ENCODE measurements at places on chromosomes 7 and 10. TPM values are rescaled to one million over a fixed set of nuclear protein-coding genes. Genes with fewer than 3 reads are reported as not detected.
A peak's percentile ranks its signal among the peaks of the same experiment; 100 is the strongest.

The MBLAC1 gene
- 2.4 TPM for total RNA-seq

The GRM3 gene
- not detected for total RNA-seq

The PNLIPRP2 gene
- not detected for total RNA-seq

The HMX2 gene
- total RNA-seq = 0.25 TPM

The PLCE1 gene
- total RNA-seq = 8.7 TPM

The ZSCAN25 gene
- 20.4 TPM for total RNA-seq

The ZFAND2A gene
- total RNA-seq = 21.9 TPM

The ZNF775 gene
- total RNA-seq = 3.7 TPM

The TBC1D12 gene
- total RNA-seq = 13.1 TPM

GRCh38 chr10:94963901-94964300 lies 25.4 kb downstream of the CYP2C9 start:
- no peaks in the 10 kb centered on the region for H3K4me1 ChIP-seq
- no peaks in the 10 kb centered on the region for H3K27me3 ChIP-seq
- DNase-seq = peak; percentile 10

DNA sequence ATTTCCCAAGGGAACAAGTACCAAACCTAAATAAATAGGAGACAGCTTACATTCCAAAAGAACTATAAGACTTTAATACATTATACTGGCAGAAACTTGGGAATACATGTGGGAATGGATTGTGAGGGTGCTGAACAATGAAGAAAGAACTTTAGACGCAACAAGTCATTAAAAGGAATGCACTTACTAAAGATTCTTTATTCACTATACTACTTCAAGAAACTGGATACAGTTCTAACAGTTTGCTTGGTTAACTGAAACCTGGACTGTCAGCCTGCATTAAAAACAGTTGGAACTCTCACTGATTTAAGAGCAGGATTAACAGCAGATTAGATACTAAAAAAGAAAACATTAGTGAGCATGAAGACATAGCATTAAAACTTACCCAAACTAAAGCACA lies 12.0 kb downstream of the CACUL1 start:
- no peaks in the 10 kb centered on the region for H3K27me3 ChIP-seq
- H3K27ac ChIP-seq = no peak overlapping the region
- H3K36me3 ChIP-seq = no peaks in the 10 kb centered on the region
- no peak for DNase-seq

GRCh38 chr10:118258285-118258684 lies 83.8 kb downstream of the FAM204A start:
- H3K4me3 ChIP-seq = no peak overlapping the region
- no peak overlapping the region for H3K27ac ChIP-seq

DNA sequence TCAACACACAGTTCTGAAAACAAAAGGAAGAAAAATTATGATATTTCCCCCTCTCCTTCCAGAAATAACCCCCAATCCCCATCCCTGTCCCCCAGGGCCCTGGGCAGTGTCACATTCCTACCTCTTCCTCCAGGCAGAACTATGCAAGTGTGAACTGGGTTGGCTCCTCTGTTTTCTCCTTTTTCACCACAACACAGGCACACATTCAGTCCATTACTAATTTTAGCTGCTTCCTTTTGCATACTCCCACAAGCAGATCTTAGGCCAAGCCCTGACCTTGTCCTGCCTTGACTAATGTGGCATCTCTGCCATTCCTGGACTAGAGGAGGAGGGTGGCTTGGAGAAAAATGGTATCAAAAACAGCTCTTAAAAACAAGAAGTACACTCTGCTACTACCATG lies 208.1 kb downstream of the HDAC9 start:
- H3K27me3 ChIP-seq = no peaks in the 10 kb centered on the region
- no peak for DNase-seq
- H3K4me3 ChIP-seq = no peak overlapping the region
- H3K4me1 ChIP-seq = no peaks in the 10 kb centered on the region
- no peaks in the 10 kb centered on the region for H3K36me3 ChIP-seq
- H3K27ac ChIP-seq = no peak overlapping the region

GRCh38 chr10:77231375-77231774 lies 406.2 kb downstream of the KCNMA1 start:
- no peak for DNase-seq
- no peak overlapping the region for H3K27ac ChIP-seq
- no peaks in the 10 kb centered on the region for H3K27me3 ChIP-seq
- H3K36me3 ChIP-seq = no peaks in the 10 kb centered on the region

DNA sequence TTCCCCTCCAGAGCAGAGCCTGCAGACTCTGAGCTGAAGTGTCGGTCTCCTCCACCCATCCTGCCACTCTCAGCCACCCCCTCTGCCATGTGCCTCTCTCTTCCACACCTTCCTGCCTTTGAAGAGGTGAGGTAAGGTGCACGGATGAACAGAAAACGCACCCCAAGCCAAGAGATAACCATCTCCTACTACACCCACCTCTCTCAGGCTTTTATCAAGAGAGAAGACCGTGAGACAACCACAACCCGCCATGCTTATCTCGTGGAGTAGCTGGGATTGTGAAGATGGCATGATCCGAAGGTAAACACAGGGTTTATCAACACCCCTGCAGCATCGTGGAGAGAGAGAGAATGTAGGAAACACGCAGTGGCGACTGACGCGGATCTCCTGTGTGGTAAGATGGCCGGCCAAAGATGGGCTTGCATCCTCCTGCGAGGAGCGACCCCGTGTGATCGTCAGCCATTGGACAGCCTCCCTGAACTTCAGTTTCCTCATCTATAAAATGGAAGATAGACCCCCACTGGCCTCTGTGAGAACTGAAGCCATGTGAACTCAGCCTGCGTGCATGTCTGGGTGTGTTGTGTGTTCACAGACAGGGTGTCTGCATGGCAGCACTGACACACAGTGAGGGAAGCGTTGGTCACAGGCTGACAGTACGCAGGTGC lies 219.0 kb downstream of the DIP2C start:
- peaks cover 11% of the 10 kb centered on the region for H3K36me3 ChIP-seq
- no peak overlapping the region for H3K27ac ChIP-seq
- no peak for DNase-seq

GRCh38 chr7:11232462-11232861 lies 258.8 kb downstream of the PHF14 start:
- no peak overlapping the region for H3K27ac ChIP-seq
- H3K27me3 ChIP-seq = no peaks in the 10 kb centered on the region
- no peak for DNase-seq
- H3K4me3 ChIP-seq = no peak overlapping the region
- no peaks in the 10 kb centered on the region for H3K36me3 ChIP-seq

DNA sequence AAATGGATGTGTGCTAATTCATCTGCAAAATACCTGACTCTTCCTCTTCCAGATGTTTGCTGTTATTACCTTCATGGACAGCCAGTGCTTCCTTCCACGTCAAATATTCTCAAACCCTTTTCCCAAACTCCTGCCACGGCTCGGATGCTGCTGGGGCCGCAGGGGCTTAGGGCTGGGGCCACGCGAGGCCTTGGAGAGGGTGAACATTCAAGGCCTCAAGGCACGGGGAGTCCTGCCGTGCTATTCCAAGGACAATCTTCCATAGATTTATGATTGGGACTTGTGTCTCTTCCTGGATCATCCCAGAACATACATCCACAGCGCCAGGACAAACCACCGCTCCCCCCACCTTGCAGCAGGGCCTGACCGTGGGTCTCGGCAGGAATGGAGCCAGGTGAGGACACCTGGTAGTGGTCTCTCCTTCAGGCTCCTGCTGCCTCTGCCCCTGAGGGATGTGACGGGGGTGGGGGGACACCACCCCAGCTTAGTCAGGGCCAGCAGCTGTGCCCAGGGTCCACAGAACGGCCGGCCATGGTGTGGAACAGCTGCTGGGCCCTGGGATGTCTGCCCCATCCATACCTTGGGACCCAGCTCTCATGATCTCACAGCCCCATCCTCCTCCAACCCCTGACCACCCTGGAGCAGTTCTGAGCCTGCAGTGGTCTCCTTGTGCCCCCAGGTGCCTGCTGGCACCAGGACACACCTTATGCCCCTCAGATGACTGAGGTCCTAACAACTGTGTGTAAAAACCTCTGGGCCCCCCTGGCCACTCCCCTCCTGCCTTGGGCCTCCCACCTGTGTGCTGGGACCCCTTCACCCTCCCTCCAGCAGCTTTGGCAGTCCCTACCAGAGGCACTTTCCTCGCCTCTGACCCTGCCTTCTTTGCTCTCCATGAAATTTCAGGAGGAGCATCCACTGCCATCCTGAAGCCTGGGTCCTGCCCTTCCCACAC lies 16.7 kb downstream of the VIPR2 start:
- no peak overlapping the region for H3K4me3 ChIP-seq
- no peaks in the 10 kb centered on the region for H3K36me3 ChIP-seq
- H3K27me3 ChIP-seq = no peaks in the 10 kb centered on the region
- no peak for DNase-seq

GRCh38 chr7:52670608-52671225 lies 364.7 kb upstream of the POM121L12 start:
- no peak for DNase-seq
- H3K36me3 ChIP-seq = no peaks in the 10 kb centered on the region
- H3K27me3 ChIP-seq = no peaks in the 10 kb centered on the region
- H3K27ac ChIP-seq = no peak overlapping the region
- H3K4me1 ChIP-seq = no peaks in the 10 kb centered on the region

- peaks cover 7% of the 10 kb centered on the region for H3K4me1 ChIP-seq
- no peaks in the 10 kb centered on the region for H3K36me3 ChIP-seq
- H3K4me3 ChIP-seq = no peak overlapping the region
- no peaks in the 10 kb centered on the region for H3K27me3 ChIP-seq
- DNase-seq = peak; percentile 88
Observed at GRCh38 chr7:155233311-155234157, 64.1 kb upstream of the INSIG1 start.

DNA sequence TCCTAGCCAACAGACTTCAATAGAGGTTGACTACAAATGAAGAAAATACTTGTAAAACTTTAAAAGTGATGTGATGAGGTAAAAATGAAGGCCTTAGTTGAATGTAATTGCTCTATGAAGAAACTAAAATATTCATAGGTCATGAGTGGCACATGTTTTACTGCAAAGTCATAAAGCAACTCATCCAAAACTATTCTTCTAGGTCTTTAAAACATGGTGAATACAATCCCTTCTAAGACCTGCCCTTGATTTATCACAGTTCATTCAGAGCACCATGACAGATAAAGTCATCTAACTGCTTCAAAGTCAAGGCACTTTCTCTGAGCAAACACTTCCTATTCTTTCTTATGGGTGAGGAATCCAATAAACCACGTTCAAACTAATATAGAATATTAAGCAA lies 713.5 kb downstream of the SORCS1 start:
- H3K4me3 ChIP-seq = no peak overlapping the region
- H3K4me1 ChIP-seq = no peaks in the 10 kb centered on the region
- H3K27me3 ChIP-seq = no peaks in the 10 kb centered on the region
- H3K27ac ChIP-seq = no peak overlapping the region
- H3K36me3 ChIP-seq = no peaks in the 10 kb centered on the region
- no peak for DNase-seq

- DNase-seq = no peak
- H3K27me3 ChIP-seq = peaks cover 3% of the 10 kb centered on the region
- no peaks in the 10 kb centered on the region for H3K36me3 ChIP-seq
- no peaks in the 10 kb centered on the region for H3K4me1 ChIP-seq
Observed at GRCh38 chr10:133590226-133590969, 25.0 kb upstream of the SYCE1 start.

DNA sequence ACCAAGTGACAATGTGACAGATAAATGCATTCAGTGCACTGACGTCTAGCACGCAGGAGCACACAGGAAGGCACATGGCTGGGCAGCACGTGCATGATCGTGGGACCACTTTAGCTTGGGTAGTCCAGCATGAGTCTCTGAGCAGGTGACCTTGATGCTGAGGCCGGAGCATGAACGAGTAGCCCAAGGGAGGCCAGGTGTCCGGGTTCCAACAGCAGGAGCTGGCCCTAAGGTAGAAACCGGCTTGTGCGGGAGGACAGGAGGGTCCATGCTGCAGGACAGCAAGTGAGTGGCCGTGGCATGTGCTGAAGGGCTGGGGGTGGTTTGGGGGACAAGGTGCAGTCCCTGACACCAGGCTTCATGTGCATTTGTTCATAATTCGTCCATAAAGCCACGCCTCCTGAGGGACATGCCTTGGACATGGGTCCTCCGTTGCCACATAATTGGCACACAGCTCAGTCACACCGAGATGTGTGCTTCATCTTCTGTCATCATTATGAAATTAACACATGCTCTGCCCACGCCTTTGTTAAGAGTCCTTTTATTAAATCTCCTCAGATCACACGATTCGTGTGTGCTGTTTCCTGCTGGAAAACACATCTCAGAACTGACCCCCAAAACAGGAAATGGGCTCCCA lies 3.1 kb upstream of the STK32C start:
- H3K27me3 ChIP-seq = peaks cover 3% of the 10 kb centered on the region
- no peak overlapping the region for H3K4me3 ChIP-seq
- H3K4me1 ChIP-seq = peaks cover 9% of the 10 kb centered on the region
- no peak overlapping the region for H3K27ac ChIP-seq

DNA sequence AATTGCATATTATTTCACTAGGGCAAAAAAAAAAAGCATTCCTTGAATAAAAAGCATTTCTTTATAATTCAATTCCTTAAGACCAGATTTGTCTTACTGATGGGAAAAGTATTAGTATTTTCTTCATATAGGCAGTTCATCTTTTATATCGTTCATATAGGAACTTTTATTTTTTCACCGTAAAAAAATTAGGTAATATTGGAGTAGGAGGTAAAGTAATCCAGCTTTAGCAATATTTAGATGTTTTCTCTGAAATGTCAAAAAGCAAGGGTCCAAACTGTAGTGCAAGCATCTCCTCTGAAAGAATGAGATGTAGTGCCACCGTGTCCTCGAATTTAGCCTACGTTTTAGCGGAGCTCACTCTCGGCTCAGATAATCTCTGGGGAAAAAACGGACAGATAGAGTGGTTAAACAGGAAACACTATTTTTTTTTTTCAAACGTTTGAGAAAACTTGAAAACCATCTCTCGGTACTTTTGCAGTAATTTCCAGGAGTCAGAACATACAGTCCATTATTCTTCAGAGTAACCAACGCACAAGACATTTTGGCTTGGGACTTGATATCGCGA lies 5.5 kb upstream of the SPAG6 start:
- H3K4me3 ChIP-seq = peak overlapping the region; percentile 25
- no peak overlapping the region for H3K27ac ChIP-seq

DNA sequence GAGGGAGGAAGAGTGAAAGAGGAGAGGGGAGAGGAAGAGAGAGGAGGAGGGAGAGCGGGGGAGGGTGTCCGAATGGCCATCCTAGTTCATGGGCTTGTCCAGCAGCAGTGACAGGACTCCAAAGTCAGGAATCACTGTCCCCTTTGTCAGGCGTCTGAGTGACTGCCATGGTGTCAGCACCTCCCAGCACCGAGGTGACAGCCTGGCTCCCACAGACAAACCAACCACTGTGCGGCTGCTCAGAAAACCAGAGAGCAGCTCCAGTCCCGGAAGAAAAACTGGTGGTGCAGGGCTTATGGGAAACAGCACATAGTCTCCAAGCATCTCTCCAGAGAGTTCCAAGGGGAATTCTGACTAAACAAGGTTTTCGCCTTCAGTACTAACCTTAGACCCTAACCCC lies 18.9 kb upstream of the FGFR2 start:
- no peak overlapping the region for H3K4me3 ChIP-seq
- no peaks in the 10 kb centered on the region for H3K4me1 ChIP-seq
- H3K36me3 ChIP-seq = no peaks in the 10 kb centered on the region
- H3K27me3 ChIP-seq = no peaks in the 10 kb centered on the region
- no peak for DNase-seq
- H3K27ac ChIP-seq = no peak overlapping the region
